Inflammatory macrophage treated with lipopolysaccharide for 4 hours (primary cell): ENCODE measurements at places on chromosomes 2 and 18.

GRCh38 chr2:167212014-167212648 lies 323.9 kb downstream of the XIRP2 start:
- DNase-seq = peak; percentile 67

DNA sequence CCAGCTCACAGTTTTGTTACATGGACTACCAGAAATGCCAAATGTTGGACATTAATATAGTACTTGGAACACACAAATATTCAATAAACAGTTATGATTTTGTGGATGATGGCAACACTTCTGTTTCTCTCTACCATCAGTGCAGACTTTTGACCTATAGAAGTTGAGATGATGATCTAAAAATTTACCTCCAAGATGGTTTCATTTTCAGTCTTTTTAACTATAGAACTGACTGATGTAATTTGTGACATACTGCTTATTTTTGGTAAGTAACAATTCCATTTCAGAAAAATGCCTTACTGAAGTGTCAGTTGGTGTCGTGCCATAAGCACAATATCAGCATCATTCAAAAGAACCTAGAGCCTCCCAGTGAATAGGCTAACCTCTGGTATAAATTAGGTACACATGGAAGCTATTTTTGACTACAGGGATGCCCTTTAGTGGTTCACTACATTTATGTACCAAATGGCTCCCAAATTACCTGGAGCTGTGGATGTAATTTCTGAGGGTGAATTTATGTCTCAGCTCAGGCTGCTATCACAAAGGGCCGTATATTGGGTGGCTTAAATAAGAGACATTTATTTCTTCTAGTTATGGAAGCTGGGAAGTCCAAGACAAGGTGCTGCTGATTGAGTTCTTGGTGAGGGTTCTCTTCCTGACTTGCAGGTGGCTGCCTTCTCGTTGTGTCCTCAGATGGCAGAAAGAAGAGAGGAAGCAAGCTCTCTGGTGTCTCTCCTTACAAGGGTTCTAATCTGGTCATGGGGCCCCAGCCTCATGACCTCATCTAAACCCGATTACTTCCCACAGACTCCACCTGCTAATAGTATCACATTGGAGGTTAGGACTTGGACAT lies 66.5 kb downstream of the ALPK2 start:
- DNase-seq = peak; percentile 27

GRCh38 chr2:120869730-120870466 lies 134.2 kb downstream of the GLI2 start:
- no peak for DNase-seq

- DNase-seq = no peak
These were observed 1130.3 kb upstream of the CDH2 start for GRCh38 chr18:29307231-29307630.

DNA sequence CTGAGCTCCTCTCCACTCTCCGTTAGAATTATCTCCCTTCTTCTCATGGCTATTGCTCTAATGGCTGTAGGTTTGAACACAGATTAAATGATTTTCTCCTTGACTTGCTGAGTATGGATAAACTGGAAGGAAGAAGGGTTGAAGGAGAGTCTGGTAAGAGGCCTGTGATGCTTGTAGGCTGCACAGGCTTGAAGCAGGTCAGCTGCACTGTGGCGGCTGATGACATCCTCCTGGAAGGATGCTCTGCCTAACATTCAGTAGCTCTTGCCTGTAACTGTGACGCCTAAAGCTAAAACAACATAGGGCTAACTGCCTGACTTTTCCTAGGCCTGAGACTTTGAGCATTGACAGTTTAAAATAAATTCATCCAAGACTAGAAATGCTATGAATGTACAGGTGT lies 166.3 kb downstream of the MREG start:
- DNase-seq = no peak

GRCh38 chr2:70199320-70199864 lies 8.6 kb upstream of the C2orf42 start:
- no peak for DNase-seq

DNA sequence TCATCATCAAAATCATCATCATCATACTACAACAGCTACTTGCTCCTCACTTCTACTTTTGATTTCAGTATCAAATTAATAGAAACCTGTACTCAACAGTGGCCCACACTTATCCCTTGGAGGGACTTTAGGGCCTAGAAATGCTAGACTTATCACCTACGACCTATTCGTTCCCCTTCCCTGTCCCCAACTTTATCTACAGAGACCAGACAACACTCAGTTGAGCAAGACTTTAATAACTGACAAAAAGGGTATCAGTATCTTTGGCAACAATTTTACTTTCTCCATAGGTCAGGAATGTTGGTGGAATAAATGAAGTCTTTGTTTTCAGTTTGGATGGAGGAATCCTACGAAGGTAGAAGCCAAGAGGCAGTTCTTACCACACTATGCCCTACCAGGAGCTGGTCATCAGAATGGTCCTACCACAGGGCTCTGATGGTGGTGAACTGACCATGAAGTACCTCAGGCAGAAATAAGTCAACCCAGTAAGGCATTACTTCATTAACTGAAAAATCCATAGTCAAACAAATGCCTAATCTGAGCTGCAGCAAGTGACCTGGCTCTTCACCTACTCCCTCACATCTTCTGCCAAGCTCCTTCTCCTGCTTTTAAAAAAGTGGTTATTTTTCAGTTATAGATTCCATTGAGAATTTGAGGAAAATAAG lies 26.6 kb downstream of the MBD2 start:
- DNase-seq = no peak

DNA sequence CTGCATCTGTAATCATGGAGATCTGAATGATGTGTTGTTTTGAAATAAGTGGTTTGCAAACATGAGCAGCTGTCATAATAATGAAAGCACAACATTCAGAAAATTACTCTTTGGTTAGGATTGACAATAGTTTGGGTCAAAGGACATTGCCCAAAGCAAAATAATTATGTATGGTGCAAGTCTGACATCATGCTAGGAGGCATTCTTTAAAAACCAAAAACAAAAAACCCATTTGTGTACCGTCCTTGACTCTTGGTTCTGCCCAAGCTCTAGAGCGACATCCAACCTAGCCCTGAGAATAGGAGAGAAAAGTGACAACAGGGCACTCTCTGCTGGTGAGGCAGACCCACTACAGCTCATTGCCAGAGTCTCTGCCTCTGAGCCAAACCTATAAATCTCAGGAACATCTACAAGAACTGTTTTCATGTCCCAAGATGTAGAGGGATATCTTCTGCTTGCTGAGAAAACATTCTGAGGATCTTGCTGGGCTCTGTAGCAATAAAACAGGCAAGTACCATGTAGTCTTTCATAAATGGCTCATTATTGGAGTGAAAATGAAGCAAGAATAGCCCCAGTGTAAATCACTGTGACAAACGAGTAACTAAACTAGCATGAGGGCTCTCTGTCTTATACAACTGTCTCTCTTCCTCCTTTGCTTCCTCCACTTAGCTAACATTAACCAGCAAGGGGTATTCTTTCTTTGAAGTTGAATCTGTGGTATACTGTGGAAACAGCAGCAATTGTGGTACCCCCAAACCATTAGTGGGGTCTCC lies 266.8 kb upstream of the CXCR4 start:
- DNase-seq = peak; percentile 53

GRCh38 chr2:220212296-220213080 lies 585.1 kb downstream of the SLC4A3 start:
- no peak for DNase-seq

GRCh38 chr2:4551691-4552474 lies 848.5 kb downstream of the DCDC2C start:
- no peak for DNase-seq

DNA sequence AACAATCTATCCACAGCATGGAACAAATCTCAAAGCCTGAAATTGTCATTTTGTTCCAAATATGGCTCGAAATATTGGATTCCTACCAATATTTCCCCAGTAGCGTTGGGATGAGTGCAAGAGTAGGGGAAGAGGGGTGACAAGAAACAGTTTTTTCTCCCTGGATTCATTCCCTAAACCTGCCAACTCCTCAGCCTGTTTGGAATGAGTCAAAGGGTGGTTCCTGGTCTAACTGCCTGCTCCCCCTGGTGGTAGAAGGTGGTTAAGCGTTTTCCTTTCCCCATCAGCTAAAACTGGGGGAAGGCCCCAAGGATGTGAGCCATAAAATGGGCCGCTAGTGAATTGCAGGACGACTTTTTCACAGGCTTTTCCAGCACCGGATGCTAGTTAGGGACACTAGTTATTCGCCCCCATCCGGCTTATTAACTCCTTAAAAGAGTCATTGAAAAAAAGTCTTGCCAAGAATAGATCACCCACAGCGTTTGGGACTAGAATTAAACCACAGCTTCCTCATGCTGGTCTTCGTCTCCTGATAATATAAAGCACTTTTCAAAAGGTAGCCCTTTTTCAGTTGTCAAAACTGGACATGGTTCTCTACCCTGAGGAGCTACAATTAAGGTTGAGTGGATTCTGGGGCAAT lies 72.5 kb downstream of the DHRS9 start:
- DNase-seq = peak; percentile 54

- DNase-seq = no peak
These were observed 202.1 kb downstream of the CTIF start for GRCh38 chr18:48740851-48741485.

DNA sequence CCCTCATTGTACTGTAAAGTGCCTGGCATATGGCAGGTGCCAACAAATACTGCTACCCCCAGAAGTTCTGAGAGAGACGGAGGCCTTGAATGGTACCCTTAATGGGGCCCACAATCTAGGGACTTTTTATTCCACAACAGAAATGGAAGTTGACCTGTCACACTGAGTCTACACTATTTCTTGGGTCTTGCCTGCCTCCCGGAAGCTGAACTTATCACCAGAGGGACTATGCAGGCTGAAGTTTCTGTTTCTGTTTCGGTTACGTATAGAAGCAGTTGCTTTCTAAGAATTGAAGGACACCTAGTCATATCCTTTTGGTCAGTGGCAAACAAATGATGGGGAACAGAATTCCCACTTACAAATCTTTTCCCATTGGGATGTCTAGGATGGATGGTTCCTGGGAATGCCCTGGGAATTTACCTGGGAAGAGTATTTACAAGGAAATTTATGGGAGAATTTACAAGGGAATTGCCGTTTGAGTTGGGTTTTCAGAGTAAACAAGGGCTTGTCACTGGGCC lies 74.2 kb downstream of the HS1BP3 start:
- peak; percentile 86 for DNase-seq

GRCh38 chr2:61218817-61219170 lies 56.8 kb downstream of the C2orf74 start:
- DNase-seq = no peak

- DNase-seq = no peak
These were observed 62.6 kb downstream of the KCTD18 start for GRCh38 chr2:200447139-200447855.

GRCh38 chr2:133780099-133780996 lies 212.1 kb upstream of the NCKAP5 start:
- peak; percentile 25 for DNase-seq

DNA sequence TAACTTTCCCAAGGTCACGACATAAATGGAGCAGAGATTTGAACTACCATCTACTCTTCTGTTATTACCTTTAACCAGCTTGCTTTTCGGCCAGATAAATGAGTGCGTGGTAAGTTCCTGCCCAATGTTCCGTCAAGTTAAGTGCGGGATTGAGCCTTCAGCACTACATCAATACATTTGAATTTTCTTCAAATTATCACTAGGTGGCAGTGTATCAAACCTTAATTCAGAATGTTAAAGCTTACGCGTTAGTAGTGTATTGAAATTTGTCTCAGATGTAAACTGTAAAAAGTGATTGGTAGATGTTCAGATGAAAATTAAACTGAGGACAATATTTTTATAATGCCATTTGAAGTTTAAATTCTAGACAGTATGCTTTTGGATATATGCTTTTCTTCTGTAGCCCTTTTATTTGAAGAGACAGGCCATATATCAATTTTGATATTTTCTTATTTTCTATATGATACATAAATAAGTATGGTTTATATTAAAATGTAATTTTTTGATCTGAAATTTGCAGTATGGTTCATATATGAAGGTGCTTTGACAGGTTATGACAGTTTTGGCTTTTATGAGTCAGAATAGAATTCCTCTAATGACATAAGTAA lies 681.3 kb downstream of the ADCYAP1 start:
- peak; percentile 48 for DNase-seq

GRCh38 chr2:237389831-237390230 lies 24.1 kb downstream of the COL6A3 start:
- DNase-seq = no peak

DNA sequence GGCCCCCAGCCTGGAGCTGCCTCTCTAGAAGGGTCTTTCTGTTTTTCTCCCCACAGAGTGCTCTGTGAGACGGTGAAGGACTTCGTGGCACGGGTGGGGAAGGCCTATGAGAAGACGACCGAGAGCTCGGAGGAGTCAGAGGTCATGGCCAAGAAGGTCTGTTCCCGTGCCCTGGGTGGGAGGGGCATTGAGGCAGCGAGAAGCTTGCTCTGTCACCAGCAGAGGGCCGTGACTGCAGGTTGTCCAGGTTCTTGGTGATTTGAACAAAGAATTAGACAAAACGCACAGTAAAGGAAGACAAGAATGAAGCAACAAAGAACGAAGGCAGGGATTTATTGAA lies 93.9 kb downstream of the DGKD start:
- DNase-seq = no peak

GRCh38 chr2:237306083-237306786 lies 107.7 kb downstream of the COL6A3 start:
- no peak for DNase-seq

- DNase-seq = no peak
These were observed 58.1 kb downstream of the ASB1 start for GRCh38 chr2:238484522-238485452.
